Glutamatergic neuron (in vitro differentiated cells): ENCODE measurements at places on chromosomes 16 and 17. TPM values are rescaled to one million over a fixed set of nuclear protein-coding genes. Genes with fewer than 3 reads are reported as not detected.
A peak's percentile ranks its signal among the peaks of the same experiment; 100 is the strongest.

DNA sequence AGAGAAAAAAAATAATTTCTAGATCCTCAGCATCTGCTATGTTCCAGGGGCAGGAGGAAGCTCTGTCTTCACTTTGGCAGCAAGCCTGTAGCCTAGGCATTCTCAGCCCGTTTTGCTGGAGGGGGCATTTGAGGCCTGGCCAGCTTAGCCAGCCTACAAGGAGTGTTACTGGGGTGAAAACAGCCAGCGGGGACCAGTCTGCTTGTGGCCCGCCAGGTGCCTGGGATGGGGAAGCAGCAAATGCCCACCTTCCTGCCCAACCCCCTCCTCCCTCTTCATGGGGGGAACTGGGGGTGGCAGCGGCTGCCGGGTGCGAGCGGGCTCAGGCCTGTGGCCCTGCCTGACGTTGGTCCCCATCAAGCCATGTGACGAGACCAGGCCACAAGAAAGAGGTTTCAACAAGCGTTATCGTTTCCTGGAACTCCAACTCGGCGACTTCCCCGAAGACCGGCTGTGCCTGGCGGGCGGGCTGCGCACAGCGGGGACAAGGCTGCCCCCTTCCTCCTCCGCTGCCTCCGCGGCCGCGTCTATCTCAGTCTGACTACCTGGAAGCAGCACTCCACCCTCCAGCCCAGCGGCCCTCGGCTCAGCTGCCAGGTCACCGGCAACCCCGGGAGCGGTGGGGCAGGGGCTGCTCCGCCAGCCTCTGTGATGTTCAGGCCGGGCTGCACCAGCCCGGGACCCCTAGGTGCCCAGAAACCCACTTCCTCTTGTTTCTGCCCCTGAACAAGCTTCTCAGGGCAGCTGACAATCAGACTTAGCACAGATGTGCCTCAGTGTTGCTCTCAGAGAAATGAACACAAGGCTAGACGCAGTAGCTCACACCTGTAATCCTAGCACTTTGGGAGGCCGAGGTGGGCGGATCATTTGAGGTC lies 22.9 kb downstream of the SOCS1 start:
- no peak for DNase-seq

DNA sequence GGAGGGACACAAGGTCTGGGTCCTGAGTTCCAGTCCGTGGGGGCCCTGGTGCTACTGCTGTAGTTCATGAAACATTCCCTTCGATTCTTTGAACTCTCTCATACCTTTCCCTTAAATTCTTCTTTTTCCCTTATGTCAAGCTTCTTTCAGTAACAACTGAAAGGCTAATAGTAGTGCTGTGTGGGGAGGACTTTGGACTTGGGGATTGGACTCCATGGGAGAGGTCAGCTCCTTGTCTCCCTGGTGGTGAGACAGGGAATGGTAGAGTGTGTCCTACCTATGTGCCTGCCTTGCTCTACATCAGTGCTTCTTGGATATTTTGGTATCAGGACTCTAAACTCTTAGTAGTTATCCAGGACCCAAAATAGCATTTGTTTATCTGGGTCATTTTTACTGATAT lies 628.1 kb downstream of the WWOX start:
- no peak for DNase-seq

GRCh38 chr17:45925311-45925710 lies 31.0 kb downstream of the MAPT start:
- DNase-seq: no peak

DNA sequence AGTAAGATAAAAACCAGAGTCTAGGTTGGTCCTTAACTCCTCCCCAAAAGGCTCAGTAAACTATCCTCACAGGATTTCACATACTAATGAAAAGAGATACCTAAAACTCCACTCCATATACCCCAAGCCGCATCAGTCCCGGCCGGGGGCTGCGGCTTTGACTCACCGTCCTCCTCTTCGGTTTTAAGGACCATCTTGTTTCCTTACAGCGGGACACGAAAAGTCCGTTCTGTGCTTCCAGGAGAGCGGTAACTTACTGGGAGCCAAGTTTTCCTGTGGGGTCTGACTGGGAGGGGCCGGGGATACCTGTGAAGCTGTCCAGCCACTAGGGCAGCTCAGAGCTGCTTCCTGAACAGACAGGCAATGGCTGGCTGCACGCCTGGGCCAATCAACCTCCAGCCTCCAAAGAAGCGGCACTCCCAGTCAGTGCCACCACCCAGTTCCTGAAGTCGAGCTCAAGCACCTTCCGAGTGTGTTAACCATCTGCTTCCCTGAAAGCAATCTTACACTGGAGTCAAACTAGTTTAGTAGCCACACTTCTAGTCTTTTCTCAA lies 45.5 kb downstream of the CYTH1 start:
- no peak for DNase-seq

DNA sequence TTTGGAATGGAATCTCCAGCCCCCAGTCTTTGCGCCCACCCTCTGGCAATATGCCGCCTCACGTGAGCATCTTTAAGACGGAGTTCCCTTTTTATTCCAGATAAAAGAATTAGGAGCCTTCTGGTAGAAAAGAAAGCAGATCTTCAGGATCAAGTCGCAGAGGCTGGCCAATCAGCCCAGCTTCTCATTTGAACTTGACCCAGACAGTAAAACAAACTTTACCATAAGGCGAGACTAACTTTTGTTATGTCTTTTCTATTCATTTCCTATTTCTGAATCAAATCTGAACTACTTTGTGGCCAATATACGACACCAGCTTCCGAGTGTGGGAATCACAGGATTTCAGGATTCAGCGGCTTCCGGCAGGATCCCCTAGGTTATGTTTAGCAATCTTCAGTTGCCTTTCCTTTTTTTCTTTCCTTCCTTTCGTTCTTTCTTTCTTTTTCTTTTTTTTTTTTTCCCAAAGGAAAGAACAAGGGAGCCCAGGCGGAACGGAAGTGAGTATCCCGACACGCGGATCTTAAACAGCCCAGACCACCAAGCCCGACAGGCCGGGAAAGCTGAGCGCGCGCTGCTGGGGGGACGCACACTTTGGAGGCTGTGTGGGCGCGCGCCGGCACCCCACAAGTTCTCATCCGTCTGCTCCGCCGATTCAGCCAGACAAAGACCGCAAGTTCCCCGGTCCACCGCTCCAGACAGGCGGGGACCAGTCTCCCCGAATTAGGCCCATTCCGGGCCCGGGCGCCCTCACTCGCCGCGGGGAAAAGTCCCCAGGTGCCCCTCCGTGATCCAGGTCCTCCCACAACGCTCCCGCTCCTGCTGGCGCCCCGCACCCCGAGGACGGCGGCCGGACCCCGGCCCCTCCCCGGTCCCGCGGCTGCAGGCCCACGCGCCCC lies 633 bp downstream of the TBC1D16 start:
- peak; percentile 36 for DNase-seq

DNA sequence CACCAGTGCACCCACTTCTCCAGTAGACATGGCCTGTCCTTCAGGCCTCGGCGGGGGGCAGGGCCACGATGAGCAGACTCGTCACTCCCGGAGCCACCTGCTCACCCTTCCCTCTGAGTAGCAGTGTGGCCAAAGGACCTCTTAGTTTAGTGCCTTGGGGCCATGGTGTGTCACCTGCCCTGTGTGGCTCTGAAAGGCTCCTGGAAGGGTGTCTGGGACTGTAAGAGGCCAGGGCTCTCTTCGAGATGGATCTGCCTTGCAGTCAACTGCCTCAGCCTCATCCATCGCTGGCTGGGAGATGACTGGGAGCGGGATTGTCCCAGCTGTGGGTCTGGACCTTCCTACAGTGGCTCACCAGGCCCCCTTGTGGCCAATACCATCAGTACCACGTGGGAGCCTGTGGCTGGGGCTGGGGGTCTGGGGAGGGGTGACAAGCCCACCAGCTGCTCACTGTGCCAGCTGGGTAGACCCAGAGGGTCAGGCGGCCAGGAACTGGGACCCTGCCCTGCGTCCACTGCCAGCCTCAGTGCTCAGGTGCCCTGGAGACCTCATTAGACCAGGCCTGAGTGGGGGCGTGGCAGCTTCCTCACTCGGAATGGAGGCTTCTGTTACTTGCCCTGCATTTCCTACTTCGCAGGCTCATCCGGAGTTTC lies 133.4 kb downstream of the OR1D5 start:
- peak; percentile 86 for DNase-seq

DNA sequence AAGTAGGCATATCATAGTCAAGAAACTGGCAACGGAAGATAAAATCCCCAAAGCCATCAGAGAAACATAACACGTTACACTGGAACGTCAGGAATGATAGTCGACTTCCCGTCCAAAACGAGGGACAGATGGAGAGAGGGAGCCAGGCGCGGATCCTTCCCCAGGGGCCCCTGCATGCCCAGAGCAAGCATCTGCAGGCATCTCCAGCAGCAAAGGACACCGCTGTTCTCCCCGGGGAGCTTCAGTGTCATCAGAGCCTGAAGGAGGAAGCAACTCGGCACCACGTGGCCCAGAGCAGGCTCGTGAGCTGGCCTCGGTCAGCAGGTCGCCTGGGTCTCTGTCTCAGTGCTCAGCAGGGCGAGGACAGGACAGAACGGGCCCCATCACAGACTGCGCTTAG lies 50.1 kb downstream of the LMF1 start:
- peak; percentile 87 for DNase-seq

GRCh38 chr16:10971560-10971961 lies 27.2 kb downstream of the CLEC16A start:
- peak; percentile 39 for DNase-seq

DNA sequence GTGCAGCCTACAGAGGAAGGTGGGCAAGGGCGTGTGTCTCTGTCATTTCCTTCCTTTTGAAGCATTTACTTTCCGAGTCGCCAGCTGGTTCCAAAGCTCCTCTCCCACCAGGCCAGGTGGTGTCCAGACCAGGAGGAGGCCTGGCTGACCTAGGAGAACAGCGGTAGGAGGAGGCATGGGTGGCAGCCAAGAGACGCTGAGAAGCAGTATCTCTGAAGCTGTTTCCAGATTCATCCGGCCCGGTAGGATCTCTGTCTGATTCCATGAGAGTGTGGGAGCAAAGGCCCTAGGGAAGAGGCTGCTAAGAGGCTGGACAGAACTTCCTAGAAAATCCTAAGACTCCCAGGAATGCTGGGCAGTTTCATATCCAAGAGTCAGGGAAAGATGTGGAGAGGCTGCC lies 20.3 kb downstream of the MEOX1 start:
- DNase-seq: no peak

DNA sequence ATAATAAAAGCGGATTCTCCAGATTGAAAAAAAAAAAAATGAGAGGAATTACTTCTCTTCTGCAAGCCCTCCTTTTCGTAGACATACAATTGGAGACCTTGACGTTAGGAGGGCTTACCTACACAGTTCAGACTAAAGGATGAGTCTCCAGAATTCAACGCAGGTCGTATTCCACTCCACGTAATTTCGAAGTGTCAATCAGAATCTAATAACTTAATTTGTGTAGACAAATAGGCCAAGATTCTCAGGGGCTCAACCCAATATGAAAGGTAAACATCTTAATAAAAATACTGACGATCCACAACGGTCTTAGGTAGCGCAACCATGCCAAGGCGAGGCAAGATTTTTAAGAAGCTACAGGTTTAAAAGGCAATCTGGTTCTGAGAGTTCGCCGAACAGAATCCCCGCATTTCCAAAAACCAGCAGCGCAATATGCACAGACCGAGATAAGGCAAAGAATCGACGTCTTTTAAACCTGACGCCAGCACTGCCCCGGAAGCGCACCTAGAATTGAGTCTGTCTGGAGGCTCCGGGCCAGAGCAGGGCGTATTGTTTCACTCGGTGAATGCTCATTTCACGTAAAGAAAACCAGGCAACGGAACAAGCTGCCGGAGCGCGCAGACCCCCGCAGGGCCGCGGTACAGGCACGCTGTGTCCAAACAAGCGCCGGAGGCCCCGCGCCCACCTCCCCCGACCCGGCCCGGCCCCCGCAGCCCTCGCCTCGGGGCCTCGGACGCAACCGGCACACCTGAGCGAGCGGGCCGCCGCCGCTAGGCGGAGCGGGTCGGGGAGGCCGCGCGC lies 623 bp downstream of the MBTPS1 start:
- DNase-seq: no peak

DNA sequence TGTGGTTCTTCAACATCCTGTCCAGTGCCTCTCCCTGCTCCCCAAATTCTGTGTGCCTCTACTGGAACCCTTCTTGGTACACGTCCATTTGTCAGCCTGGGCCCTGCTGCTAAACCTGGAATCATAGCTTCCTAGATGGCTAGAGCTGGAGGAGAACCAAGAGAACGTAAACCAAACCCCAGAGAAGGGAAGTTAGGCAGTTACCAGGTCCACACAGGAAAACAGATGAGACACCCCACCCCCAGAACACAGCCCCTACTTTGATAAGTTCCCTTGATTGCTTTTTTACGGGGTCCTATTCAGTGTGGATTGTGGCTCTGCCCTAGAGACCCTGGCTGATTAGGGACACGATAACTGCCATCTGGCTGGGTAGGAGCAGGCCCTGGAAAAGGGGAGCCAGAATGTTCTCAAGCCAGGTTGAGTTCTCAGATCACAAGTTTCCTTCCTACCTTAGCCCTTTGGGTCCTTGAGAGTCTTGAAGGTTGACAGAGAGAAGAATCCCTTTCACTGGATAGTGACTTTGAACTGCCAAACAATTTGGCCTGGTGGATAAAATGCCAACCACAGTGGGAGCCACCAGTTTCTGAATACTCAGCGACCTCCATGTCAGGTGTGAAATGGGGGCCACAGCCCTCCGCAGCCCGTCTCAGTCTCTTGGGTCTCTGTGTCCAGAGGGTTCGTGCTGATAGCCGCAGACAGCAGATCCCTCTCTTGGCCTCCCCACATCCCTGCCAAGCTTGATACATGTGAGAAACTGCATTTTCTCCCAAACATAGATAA lies 7.9 kb downstream of the TBX4 start:
- no peak for DNase-seq

DNA sequence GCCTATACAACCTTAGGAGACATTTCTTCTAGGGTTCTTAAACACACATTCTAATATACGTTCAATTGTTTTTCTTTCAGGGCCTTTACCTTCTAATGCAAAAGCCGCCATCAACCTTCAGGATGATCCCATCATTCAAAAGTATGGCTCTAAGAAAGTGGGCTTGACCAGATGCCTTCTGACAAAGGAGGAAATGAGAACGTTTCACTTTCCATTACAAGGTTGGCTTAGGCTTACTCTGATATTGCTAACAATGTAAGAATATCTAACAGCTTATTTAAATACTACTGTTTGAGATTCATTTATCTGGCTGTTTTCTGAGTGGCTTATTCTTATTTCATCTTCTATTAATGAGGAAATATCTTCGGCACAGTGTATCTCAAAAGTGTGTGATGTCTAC lies 15.4 kb downstream of the REXO5 start:
- DNase-seq: no peak

GRCh38 chr17:64003526-64004121 lies 5.5 kb downstream of the PRR29 start:
- no peak for DNase-seq

- DNase-seq: peak; percentile 88
These were observed 136.9 kb downstream of the KCNJ12 start for GRCh38 chr17:21513012-21513570.

The HS3ST4 gene
- total RNA-seq: 1.1 TPM

The KRTAP3-1 gene
- not detected for total RNA-seq

The SRL gene
- 0.37 TPM for total RNA-seq

The PIK3R6 gene
- total RNA-seq: not detected

The KRTAP1-1 gene
- total RNA-seq: not detected

The DOC2A gene
- 4.2 TPM for total RNA-seq

The KCNH4 gene
- total RNA-seq: 0.71 TPM

The ITGAD gene
- not detected for total RNA-seq

The NKIRAS2 gene
- 88.8 TPM for total RNA-seq
